ENCODE measurements at places on chromosomes 12 and 14.
A peak's percentile ranks its signal among the peaks of the same experiment; 100 is the strongest.

DNA sequence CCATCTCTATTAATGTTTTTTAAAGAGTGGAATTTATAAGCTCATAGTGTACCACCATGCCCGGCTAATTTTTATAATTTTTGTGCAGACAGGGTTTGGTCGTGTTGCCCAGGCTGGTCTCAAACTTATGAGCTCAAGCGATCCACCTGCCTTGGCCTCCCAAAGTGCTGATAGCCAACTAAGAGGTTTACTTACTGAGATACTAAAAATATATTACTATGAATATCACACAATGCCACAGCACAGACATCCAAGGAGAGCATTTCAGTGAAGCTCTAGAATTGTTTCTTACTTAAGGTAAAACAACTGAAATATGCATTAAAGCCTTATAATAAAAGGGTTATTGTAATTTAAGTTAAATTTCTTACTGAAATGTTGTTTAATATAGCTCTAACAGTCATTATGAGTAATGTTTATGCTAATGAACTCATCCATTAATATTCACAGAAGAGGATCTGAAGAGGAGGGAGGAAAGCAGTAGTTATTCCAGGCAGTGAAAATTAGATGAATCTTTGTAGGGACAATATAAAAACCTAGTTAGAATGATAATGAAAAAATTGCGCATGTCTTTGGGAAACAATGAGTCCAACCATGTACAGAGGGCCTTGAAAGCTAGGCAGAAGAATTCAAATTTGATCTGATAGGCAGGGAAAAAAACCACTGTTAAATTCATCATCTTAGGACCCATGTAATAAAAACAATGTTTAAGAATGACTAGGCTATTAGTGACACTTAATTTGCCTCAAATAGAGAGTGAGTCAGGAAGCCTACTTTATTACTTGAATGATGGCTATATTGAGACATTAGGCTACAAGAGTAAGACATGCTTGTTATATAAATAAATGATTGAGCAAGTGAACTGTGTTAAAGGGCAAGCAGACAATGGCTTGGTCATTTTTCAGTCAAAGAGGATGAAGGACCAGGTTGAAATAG is 99.2 kb downstream of the SLC41A2 start:
- DNase-seq = peak; percentile 86

DNA sequence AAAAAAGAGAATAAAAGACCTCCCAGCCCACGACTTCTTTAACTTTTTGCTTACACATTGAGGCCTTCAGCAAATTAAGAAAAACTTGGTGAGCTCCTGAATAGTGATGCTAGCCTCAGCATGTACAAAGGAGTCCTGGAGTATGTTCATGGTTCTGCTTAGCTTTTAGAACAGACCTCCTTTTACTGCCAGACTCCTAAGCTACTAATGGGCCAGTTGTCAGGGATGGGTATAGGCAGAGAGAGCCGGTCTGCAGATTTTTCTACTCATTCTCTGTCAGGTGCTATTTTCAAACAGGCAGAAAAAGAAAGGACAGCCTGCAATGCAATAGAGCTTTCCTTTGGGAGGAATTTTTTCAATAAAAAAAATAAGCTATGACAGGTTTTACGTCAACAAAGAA is 81.9 kb upstream of the REP15 start:
- no peak for DNase-seq

DNA sequence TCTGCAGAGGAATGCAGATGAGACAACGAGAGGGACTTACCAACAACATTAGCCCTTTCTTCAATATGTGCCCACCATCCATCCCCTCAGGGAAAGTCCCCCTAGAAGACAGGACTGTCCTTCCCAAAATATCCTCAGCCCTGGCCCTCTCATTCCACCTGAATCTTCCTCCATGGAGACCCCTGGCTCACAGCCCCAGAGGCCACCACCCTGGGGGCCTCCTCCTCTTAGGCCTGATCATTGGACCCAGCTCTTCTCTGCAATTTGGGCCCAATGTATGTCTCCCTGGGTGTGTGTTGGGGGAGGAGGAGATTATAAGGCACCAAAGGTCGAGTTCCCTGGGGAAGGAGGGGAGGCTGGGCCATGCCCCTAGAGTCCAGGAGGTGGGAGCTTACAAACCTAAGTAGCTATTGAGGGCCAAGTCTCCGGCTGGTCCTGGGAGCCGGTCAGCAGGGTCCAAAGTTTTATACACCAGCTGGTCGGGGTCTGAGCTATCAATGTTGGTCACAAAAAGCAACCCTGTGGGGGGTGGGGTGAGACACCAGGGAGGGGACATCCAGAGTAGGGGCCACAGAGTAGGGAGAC is 8.1 kb downstream of the ITGA7 start:
- no peak for DNase-seq

DNA sequence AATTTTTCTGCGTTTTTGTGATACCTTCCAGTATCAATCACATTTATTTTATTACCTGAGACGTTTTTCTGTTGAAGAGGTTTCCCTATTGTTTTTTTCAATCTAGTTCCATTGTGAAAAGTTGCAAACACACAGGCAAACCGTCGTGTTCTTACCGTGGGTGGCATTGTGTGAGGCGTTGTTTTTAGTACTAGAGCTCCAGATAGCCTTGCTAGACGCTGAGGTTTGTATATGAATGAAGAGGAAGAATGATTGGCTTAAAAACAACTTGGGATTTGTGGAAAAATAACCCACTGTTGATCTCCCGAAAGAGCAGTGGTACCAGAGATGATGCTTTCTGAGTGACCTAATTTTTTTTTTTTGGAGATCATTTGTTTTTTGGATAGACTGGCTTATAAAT is 1.0 kb downstream of the SOCS4 start:
- no peak for DNase-seq

GRCh38 chr14:50049093-50049492 is 67.3 kb downstream of the VCPKMT start:
- no peak for DNase-seq

- DNase-seq = peak; percentile 93
Measured at GRCh38 chr12:124837958-124838803, 25.5 kb downstream of the SCARB1 start.

GRCh38 chr12:75784591-75784990 is 247.0 kb downstream of the PHLDA1 start:
- no peak for DNase-seq

DNA sequence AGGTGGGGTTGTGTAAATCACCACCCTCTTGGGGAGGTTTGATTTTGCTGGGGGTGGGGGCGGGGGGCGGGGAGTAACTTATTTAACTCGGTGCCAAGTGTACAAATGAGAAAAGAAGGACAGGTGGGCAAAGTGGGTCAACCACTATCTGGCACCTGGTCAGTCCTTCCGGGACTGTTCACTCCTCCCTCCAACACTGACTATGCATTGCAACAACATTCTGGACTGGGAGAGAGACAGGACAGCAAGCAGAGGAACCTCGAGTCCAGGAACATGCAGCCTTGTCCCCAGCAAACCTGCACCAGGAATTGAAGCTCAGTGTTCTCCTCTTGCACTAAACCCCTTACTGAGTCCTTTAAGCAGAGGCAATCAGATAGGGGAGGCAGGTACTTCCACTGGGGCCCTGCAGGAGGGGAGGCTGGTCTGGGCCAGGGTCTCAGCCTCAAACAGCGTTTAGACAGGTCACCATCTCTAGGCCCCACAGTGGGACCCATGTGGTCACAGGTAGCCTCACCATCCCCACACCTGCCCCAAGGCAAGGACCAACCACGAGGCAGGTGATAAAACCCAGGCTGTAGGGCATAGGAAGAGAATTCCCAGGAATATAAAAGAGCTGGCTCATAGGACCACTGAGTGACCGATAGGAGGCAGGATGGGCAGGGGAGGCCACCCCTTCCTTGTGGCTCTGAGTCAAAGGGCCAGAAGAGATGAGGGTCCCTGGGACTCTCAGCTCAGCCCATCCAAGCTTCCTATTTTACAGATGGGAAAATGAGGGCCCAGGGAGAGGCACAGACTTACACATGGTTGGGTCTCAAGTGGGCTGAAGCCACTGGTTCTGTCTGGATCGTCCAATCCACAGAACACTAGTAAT is 9.8 kb downstream of the CCDC85C start:
- no peak for DNase-seq

DNA sequence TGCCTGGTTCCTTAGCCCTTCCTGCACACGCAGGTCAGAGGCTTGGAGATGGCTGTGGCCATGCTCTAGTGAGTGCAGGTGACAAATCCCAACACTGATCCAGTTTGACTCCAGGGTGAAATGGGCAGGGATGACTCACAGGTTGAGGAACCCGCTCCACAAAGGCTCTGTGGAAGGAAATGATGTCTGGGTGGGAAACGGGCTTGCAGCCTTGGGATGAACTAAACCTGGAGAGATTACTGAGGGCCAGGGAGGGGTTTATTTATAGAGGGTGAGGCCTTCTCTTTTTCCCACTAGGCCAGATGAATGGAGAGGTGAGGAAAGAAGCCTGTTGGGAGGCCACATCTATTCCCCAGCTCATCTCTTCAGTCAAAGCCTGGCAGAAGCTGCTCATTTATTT is 29.3 kb upstream of the EMP1 start:
- peak; percentile 25 for DNase-seq
